Esophagus mucosa (tissue), 1 donor: ENCODE measurements at places on chromosomes 11 and 22. TPM values are rescaled to one million over a fixed set of nuclear protein-coding genes. Genes with fewer than 3 reads are reported as not detected.
A peak's percentile ranks its signal among the peaks of the same experiment; 100 is the strongest.

The CDC42BPG gene
- 20.5 TPM for total RNA-seq

The OR8G5 gene
- total RNA-seq, result not detected

DNA sequence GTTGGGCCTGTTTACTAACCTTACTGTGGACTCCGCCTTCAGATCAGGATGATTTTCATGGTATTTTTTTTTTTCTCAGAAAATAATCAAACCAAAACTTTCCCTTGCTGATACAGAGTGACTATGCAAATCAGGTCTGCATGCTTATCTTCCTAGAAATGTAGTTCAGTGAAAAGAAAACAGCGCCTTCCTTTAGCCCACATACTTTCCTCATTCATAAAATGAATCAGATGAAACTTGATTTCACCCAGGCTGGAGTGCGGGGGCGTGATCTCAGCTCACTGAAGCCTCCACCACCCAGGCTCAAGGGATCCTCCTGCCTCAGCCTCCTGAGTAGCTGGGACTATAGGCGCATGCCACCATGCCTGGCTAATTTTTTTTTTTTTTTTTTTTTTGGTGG, 26.0 kb downstream of the ZNRF3 start:
- no peak for ATAC-seq

DNA sequence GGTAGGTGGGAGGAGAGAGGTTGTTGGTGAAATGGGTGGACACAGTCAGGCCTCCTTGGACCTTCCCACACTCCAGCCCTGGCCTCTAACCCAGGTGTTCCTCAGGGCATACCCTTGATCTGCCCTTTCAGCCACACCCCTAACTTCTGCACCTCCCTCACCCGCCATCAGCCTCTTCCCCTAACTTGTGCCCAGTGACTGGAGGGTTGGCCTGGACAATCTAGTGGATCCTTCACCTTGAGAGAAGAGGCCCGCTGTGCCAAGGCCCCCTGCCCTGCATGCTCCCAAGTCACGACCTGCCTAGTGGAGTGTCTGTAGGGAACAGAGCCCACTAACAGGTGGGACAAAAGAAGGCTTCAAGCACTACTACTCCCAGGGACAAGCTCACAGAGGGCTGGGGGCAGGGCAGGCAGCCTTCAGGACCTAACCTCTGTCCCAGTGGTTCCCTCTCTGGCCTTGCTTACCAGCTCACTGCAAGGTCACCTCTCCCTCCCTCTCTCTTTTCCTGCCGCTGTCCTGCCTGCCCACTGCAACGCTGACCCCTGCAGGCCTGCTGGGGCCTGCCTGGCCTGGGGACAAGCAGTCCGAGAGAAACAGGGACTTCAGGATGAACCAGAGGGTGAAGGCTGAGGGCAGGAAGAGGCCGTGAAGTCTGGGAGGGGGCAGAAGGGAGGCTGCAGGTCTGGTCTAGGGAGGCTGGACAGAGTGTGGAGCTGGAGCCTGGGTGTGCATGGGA, 3.3 kb downstream of the SYT7 start:
- ATAC-seq, result no peak

DNA sequence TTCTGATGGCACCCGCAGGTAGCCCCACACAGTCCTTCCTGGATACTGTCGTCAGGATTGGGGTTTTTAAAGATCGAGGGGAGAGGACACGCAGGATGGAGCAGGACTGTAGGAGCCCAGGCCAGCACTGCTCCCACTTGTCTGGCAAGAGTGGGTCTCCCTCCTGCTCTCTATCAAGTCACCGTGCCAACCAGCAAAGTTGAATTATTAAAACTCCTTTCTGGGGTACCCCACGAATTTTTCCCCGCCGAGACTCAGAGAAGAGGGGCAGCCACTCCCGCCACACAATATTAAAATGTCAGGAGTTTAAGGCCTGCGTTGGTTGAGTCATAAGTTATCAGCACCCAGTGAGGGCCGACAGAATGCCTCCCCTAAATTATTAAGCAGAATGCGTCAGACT, 10.1 kb downstream of the LMO1 start:
- no peak for ATAC-seq

- ATAC-seq, result no peak
These were observed 16.6 kb upstream of the BCR start for GRCh38 chr22:23163665-23164064.

The JHY gene
- 1.6 TPM for total RNA-seq

The KCNJ4 gene
- not detected for total RNA-seq

DNA sequence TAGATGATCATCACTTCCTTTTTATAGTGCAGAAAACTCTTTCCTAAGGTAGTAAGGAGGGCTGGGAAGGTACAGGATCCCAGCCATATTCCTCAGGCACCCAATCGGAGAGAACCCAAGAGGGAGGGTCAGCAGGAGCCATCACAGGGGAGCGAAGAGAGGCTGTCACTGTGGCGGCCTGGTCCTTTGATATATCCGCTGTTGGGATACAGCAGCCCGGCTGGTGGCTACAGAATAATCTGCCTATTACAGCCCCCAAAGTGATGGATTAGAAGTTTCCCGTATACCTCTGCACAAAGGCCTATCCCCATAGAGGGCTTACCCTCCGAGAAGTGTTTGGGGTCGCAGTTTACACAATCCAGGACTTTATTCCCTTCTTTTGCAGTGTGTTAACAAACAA, 48.5 kb downstream of the OR4D9 start:
- ATAC-seq, result no peak

GRCh38 chr11:17369094-17369493, 17.5 kb downstream of the NCR3LG1 start:
- no peak for ATAC-seq

The MMP7 gene
- total RNA-seq, result 23.7 TPM

The ADM2 gene
- 11.7 TPM for total RNA-seq

DNA sequence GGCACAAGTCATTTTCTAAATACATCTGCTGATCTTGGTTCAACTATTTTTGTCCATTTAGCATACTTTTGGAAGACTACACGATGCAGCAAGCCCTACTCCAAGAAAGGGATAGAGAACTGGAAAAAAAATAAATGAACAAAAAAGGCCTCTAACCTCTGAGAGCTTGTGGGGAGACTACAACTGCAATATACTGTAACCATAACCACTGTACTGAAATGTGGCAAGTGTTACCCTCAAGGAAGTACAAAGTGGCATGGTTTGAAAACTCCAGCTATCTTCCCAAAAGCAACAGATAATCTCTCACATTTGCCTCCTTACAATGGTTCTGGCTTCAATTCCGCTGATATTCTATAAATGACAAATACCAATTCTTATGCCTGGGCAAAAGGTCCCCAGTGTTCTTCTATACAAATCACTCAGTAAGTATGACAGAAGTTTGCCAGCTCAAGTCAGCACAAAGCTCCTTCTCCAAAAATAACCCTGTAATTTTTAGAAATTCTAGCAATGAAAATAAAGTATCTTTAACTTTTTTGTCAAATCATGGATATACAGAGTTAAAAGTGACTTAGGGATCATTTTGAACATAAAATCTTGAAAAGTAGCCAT, 22.9 kb downstream of the AMBRA1 start:
- no peak for ATAC-seq

The PRSS23 gene
- 11.6 TPM for total RNA-seq

The OR2D3 gene
- total RNA-seq, result not detected

DNA sequence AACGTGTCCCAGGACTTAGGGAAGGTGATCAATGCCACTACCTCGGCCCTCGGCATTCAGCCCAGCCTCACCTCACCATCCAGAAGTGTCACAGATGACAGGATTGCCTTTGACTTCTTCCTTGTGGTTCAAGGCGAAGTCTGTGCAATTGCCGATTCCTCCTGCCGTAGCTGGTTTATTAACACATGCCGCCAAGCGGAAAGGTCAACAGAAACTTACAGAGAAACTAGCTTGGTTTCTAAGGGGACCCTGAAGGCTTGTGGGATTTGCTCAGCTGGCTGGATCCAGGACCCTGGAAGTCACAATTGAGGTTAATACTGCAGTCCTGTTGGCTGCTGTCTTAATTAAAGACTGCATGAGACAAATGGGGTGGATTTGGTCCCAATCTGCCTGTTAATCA, 65.6 kb downstream of the SHANK2 start:
- no peak for ATAC-seq

DNA sequence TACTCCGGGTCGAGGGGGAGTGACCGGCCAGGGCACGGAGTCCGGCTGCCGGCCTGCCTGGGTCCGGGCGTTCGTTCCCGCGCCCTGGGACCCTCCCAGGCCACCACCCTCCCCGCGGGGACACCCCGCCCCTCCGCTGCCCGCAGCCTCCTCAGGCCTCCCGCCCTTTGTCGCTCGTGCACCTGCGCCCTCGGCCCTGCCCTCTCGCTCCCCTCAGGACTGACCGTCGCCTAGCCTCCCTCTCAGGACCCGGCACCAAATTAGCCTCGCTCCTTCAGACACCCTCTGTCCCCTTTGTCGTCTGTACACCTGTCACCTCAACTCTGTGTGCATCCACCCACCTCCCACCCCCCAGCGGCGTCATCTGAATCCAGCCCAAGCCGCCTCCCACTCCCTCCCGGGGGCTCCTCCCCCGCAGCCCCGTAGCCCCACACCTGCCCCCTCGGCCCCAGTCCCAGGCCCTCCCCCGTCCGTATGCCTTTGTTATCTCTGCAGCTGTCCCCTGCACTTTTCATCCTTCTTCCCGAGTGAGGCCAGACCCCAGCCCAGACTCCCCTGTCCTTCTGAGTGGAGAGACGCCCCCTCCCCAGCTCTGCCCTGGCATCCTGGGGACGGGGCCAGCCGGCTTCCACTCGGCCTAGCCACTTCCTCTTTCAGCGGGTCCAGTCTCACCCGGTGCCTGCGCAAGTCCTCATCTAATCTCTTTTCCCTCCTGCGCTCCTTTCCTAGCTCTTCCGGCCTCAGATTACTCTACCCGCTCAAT, 643 bp downstream of the TIGD3 start:
- peak; percentile 16 for ATAC-seq

DNA sequence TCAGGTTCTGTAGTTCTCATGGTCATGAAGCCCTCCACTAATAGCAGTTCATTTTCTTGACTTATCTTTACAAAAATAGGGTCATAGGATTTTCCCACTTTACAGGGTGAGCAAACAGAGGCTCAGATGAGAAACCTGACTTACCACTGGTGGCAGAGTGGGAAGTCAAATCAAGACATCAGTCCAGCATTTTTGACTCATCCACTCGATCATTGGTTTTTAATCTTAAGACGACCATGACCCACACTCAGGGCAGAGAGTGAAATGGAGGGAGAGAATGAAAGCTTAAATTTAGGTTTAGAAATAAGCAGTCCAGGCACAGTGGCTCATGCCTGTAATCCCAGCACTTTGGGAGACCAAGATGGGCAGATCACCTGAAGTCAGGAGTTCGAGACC, 42.1 kb downstream of the RTL6 start:
- ATAC-seq, result no peak

- no peak for ATAC-seq
These were observed 1862.4 kb upstream of the RAG2 start for GRCh38 chr11:38460429-38460828.

- no peak for ATAC-seq
These were observed 21.4 kb downstream of the CHKA start for GRCh38 chr11:68099474-68100405.

- no peak for ATAC-seq
These were observed 6.4 kb upstream of the MRGPRD start for GRCh38 chr11:68987211-68987610.

The SMTNL1 gene
- not detected for total RNA-seq

The GP1BB gene
- 2.0 TPM for total RNA-seq

DNA sequence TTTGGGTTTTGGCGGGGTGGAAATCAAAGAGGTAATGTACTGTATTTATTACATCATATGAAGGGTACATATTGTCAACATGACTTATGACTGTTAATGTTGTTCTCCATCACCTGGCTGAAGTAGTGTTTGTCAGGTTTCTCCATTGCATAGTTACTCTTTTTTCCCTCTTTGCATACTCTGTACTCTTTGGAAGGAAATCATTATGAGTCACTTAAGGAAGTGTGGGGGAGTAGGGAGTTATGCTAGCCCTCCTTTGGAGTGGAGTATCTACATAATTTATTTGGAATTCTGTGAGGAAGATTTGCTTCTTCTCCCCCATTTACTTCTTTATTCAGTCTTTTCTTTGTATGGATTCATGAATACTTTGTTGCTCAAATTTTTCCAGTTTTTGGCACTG, 3.6 kb upstream of the PGR start:
- ATAC-seq, result no peak

- ATAC-seq, result peak; percentile 89
These were observed 148.8 kb downstream of the DBX1 start for GRCh38 chr11:20011307-20011951.

- ATAC-seq, result no peak
These were observed 8.9 kb downstream of the ALX4 start for GRCh38 chr11:44300844-44301563.
